ENCODE measurements at places on chromosomes 2 and 18.

- no peak for DNase-seq
Observed at GRCh38 chr18:63763831-63764600, 11.2 kb upstream of the SERPINB7 start.

- DNase-seq = no peak
Observed at GRCh38 chr18:55763805-55764204, 175.8 kb upstream of the TCF4 start.

DNA sequence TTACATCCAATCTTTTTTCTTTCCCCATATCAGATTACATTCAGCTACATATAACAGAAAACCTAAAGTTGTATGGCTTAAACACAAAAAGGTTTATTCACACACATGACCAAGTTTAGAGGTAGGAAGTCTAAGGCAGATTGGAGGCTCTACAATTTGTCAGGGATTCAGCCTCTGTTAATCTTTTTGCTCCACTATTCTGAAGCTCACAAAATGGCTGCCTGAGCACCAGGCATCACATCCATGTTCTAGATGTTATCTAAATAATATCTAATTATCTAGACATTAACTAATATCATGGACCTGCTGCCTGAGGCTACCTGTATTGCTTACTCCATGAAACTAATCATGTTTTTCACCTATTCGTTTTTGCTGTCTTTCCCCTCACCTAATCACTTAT is 23.7 kb upstream of the DSC2 start:
- no peak for DNase-seq

GRCh38 chr18:55407191-55407590 is 180.8 kb downstream of the TCF4 start:
- DNase-seq = no peak

DNA sequence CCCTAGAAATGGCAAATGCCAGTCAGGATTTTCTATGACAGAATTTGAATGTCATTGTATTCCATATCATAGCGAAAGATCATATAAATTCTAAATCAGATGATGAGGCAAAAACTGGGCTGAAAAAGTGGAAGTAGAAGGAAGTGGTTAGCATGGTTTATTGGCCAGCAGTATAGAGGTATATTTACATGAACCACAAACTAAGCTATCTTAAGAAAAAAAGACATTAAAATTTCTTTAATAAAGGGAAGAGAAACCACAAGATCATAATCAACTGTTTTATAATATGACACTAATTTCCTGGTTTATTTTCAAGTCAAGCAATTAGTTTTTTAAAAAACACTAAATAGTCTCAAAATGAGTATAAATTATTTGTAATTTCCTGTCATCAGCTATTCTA is 123.2 kb upstream of the LRP1B start:
- DNase-seq = no peak

- no peak for DNase-seq
Observed at GRCh38 chr2:29518010-29518409, 402.8 kb downstream of the CLIP4 start.

GRCh38 chr18:36895606-36896005 is 66.7 kb downstream of the KIAA1328 start:
- DNase-seq = no peak

GRCh38 chr2:192749611-192750200 is 555.0 kb upstream of the TMEFF2 start:
- no peak for DNase-seq

DNA sequence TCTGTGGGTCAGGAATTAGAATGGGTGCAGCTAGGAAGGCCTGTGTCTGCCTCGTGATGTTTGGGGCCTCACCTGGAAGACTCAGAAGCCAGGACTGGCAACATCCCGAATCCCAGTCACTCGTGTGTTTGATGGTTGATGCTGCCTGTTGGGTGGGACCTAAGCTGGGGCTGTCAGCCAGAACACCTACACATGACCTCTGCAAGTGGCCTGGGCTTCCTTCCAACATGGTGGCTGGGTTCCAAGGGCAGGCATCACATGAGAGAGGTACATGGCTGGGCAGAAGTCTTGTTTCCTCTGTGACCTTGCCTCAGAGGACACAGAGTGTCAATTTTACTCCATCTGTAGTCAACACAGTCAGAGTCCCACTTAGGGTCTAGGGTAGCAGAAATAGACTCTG is 177.8 kb downstream of the GBX2 start:
- no peak for DNase-seq

DNA sequence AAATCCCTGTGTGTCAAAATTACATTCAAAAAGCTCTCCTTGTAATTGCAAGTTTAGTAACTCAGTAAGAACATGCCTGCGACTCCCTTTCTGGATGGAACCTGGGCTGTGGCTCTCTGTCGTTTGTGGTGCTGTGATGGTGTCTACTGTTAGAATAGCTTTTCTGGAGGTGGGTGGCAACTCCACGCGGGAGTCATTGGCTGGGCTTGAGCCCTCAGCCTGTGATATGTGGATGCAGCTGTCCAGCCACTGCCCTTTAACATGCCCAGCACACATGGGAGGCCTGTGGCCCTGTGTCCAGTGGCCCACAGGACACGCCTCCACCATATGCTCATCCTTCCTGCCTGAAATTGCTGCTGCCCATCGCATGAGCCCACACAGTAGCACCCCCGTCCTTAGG is 124.2 kb downstream of the RNF144A start:
- DNase-seq = no peak

GRCh38 chr2:27115519-27115918 is 3.4 kb downstream of the CGREF1 start:
- no peak for DNase-seq

GRCh38 chr2:64383016-64383591 is 70.9 kb upstream of the LGALSL start:
- no peak for DNase-seq

DNA sequence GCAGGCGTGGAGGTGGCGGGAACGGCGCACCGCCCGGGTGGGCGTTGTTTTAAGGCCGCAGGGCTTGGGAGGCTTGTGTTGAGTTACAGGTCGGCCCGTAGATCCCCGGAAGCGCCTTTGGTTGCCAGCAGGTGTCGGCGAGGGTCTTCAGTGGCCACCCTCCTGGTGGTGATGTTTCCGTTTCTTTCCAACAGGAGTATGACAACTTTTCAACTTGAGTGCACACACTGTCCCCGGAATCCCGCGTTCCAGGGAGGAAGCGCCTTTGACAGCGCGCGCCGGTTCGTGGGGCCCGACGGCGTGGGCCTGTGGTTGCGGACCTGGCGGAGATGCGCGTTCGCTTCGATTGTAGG is 1.0 kb upstream of the HDAC4 start:
- DNase-seq = no peak

Data from activated CD4-positive, alpha-beta T cell treated with anti-CD3 and anti-CD28 coated beads, Interleukin-2, Interleukin-6, amounts not matched to agents 100 ng/mL and 50 ng/mL, durations not matched to agents 16 hours and 8 hours (primary cell).